ENCODE measurements at places on chromosomes 11 and 22. TPM values are rescaled to one million over a fixed set of nuclear protein-coding genes. Genes with fewer than 3 reads are reported as not detected.

GRCh38 chr11:11095831-11096723, 238.2 kb upstream of the ZBED5 start:
- no peaks in the 10 kb centered on the region for H3K36me3 ChIP-seq
- H3K4me1 ChIP-seq, result no peaks in the 10 kb centered on the region
- no peak overlapping the region for H3K27ac ChIP-seq
- no peaks in the 10 kb centered on the region for H3K27me3 ChIP-seq
- H3K4me3 ChIP-seq, result no peak overlapping the region
- DNase-seq, result no peak

GRCh38 chr11:84420271-84420670, 1134.1 kb upstream of the CCDC90B start:
- H3K36me3 ChIP-seq, result no peaks in the 10 kb centered on the region
- no peak for DNase-seq
- no peak overlapping the region for H3K4me3 ChIP-seq
- H3K4me1 ChIP-seq, result no peaks in the 10 kb centered on the region

GRCh38 chr11:128195756-128196155, 391.6 kb downstream of the ETS1 start:
- H3K4me3 ChIP-seq, result no peak overlapping the region
- peaks cover 7% of the 10 kb centered on the region for H3K27me3 ChIP-seq
- no peak for DNase-seq
- no peaks in the 10 kb centered on the region for H3K36me3 ChIP-seq

DNA sequence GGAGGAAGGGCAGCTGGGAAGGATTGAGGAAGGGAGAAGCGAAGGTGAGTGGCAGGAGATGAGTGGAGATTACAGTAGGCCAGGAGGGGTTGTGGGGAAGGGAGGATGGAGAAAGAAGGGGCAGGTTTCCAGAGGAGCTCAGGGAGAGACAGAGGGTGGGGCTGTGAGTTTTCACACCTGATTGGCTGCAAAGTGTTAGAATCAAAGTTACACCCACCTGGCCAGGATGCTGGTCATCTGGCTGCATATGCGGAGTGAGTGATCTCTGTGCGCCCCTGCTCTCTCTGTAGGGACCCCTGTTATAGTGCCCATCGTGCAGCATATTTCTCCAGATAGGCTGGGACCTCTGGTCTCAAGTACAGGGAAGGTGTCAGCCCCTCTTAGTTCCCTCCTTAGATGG, 18.3 kb downstream of the AMPD3 start:
- H3K4me1 ChIP-seq, result no peaks in the 10 kb centered on the region
- no peak overlapping the region for H3K4me3 ChIP-seq
- peaks cover 2% of the 10 kb centered on the region for H3K36me3 ChIP-seq
- DNase-seq, result no peak
- no peaks in the 10 kb centered on the region for H3K27me3 ChIP-seq
- H3K27ac ChIP-seq, result no peak overlapping the region

DNA sequence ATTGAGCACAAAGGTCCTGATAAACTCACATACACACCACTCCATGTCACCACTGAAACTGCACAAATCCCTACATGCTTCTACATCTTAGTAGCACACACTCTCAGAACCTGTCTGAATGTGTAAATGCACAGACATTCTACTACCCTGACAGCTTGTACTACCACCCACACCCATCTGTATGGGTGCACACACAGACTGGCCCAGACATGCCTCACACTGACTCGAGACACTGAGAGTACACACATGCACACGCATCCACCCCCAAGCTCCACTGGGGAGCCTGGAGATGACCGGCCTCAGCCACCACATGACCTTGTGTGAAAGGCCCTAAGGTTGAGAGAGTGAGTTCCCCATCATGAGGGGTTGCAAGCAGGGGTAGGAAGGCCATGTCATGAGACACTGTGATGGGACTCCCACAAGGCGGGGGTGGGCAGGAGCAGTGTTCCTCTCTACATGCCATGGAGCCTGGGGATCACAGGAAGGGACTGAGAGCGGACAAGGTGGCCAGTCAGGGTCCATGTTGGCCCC, 28.1 kb downstream of the ARAP1 start:
- H3K27me3 ChIP-seq, result no peaks in the 10 kb centered on the region
- H3K4me1 ChIP-seq, result peaks cover 40% of the 10 kb centered on the region
- peaks cover 2% of the 10 kb centered on the region for H3K36me3 ChIP-seq
- DNase-seq, result no peak
- H3K27ac ChIP-seq, result 0 out of 2 replicates have a peak overlapping the region, but pooled peaks have one; percentile 2

GRCh38 chr11:11584530-11584810, 37.3 kb downstream of the GALNT18 start:
- no peaks in the 10 kb centered on the region for H3K36me3 ChIP-seq
- H3K4me1 ChIP-seq, result peaks cover 4% of the 10 kb centered on the region
- H3K4me3 ChIP-seq, result no peak overlapping the region
- H3K27me3 ChIP-seq, result no peaks in the 10 kb centered on the region

DNA sequence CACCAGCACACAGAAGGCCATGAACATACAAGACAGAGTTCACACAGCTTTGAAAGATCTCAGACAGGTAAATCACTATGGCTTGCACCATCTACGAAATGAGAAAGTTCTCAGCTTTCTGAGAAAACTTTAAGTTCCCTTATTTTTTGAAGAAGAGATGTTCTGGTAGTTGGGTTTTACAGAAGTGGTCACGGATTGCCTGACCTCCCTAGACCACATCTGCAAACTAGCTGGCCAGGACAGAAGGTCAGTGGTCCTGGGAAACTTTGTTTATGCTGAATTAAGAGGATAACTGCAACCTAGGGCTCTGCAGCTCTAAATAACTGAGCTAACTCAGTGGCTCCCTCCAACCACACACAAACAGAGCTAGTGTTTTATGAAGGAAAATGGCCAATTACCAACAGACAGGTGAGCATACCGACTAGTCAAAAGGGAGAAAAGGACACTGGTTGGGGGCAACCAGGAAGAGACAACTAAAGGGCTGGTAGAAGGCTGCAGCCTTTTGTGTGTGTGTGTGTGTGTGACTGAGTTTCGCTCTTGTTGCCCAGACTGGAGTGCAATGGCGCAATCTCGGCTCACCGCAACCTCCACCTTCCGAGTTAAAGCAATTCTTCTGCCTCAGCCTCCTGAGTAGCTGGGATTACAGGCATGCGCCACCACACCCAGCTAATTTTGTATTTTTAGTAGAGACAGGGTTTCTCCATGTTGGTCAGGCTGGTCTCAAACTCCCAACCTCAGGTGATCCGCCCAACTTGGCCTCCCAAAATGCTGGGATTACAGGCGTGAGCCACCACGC, 8.5 kb upstream of the SCN2B start:
- DNase-seq, result no peak
- no peak overlapping the region for H3K4me3 ChIP-seq
- H3K27me3 ChIP-seq, result no peaks in the 10 kb centered on the region
- H3K27ac ChIP-seq, result no peak overlapping the region
- no peaks in the 10 kb centered on the region for H3K36me3 ChIP-seq

GRCh38 chr11:45927332-45927683, 4.9 kb downstream of the LARGE2 start:
- peaks cover 26% of the 10 kb centered on the region for H3K4me1 ChIP-seq
- 0 out of 2 replicates have a peak, but pooled peaks cover 3% of the 10 kb centered on the region for H3K36me3 ChIP-seq
- H3K27ac ChIP-seq, result no peak overlapping the region
- H3K4me3 ChIP-seq, result no peak overlapping the region
- no peak for DNase-seq
- H3K27me3 ChIP-seq, result peaks cover 4% of the 10 kb centered on the region

- H3K27me3 ChIP-seq, result no peaks in the 10 kb centered on the region
- no peaks in the 10 kb centered on the region for H3K4me1 ChIP-seq
- H3K27ac ChIP-seq, result no peak overlapping the region
- no peak overlapping the region for H3K4me3 ChIP-seq
These were observed 44.8 kb downstream of the SPECC1L start for GRCh38 chr22:24315367-24315966.

DNA sequence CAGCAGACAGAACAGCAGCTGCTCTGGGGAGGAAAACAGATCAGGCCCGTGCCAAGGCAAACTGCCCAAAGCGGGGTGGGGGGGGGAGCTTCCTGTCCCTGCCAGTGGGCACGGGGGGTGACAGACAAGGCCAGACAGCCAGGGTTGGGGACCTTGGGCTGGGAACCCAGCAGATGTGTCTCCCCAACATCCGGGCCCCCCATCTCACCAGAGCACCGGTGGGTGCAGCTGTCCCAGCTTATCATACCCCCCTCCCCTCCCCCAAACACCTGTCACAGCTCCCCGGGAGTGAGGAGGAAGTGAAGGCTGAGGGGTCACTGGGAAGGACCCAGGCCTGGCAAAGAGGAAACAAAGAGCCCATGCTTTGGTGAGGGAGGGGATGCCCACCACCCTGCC, 1.3 kb downstream of the PPP1R14B start:
- H3K4me1 ChIP-seq, result peaks cover 12% of the 10 kb centered on the region
- H3K27me3 ChIP-seq, result no peaks in the 10 kb centered on the region
- H3K4me3 ChIP-seq, result peak overlapping the region; percentile 91
- H3K27ac ChIP-seq, result peak overlapping the region; percentile 90
- no peak for DNase-seq
- no peaks in the 10 kb centered on the region for H3K36me3 ChIP-seq

DNA sequence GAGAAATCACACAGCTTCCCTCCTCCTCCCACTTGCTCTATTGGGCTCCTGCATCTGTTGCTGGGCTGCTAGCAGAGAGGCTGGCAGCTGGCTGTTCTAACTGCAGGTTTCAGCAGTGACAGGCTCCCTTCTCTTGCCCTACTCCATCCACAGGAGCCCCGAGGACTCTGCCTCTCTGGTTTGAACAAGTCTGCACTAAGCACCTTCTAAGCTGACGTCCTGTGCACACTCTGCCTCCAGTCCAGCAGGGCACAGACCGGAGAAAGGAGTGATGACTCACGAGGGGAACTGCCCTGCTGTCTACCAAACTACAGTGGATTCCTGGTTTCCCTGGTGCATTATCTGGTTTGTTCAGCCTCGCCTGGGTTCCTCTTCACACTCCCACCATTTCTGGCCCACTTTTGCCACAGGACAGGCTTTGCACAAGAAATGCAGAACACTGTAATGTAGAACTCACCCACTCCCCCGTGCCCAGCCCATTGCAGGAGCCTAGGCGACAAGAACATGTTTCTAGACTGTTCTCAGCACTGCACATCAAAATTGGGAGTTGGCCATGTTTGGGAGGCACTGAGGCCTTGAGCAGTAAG, 26.0 kb downstream of the IL10RA start:
- H3K27ac ChIP-seq, result peak overlapping the region; percentile 78
- H3K27me3 ChIP-seq, result no peaks in the 10 kb centered on the region
- no peaks in the 10 kb centered on the region for H3K36me3 ChIP-seq
- no peak for DNase-seq

DNA sequence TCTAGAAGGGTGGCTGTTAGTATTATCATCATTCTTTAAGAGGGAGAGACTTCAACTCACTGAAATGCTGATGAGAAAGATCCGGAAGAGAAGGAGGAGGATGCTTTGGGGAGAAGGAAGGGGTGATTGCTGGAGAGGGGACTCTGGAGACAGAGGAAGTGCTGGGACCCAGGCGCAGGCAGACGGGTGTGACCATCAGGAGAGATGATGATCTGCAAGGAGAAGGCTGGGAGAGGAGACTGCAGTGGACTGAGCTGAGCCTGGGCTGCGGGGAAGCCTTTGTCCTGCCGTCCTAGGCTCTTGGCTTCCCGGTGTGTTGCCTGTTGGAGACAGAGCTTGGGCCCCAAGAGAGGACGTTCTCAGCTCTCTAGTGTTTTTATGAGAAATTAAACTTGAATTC, 22.6 kb downstream of the RASD2 start:
- H3K27me3 ChIP-seq, result peaks cover 4% of the 10 kb centered on the region
- no peak overlapping the region for H3K4me3 ChIP-seq

GRCh38 chr11:79678780-79679452, 238.1 kb upstream of the TENM4 start:
- H3K27me3 ChIP-seq, result no peaks in the 10 kb centered on the region
- no peaks in the 10 kb centered on the region for H3K4me1 ChIP-seq
- H3K36me3 ChIP-seq, result no peaks in the 10 kb centered on the region
- no peak overlapping the region for H3K4me3 ChIP-seq
- no peak for DNase-seq

DNA sequence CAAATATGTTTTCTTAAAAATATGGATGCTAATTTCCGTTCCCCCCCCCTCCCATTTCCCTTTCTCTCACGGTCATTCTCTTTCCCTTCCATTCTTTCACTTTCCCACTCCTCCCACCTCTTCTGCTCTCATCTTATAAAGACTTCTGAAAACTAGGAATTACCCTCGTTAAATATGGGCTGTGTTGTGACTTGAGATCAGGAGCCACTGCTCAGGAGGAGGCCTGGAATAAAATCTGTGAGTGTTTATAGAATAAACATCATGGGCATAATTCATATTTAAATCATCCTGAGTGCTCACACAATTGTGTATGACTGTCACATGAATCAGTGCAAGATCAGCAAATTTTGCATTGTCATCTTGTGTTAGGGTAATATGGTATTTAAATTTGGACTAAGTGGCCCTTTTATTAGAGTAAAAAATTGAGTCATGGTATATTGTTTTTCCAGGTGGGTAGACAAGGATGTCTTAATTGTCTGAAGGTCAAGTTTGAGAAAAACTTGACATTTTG, 208.0 kb downstream of the DDX10 start:
- H3K4me3 ChIP-seq, result no peak overlapping the region
- DNase-seq, result no peak
- H3K36me3 ChIP-seq, result no peaks in the 10 kb centered on the region
- no peak overlapping the region for H3K27ac ChIP-seq
- no peaks in the 10 kb centered on the region for H3K27me3 ChIP-seq

DNA sequence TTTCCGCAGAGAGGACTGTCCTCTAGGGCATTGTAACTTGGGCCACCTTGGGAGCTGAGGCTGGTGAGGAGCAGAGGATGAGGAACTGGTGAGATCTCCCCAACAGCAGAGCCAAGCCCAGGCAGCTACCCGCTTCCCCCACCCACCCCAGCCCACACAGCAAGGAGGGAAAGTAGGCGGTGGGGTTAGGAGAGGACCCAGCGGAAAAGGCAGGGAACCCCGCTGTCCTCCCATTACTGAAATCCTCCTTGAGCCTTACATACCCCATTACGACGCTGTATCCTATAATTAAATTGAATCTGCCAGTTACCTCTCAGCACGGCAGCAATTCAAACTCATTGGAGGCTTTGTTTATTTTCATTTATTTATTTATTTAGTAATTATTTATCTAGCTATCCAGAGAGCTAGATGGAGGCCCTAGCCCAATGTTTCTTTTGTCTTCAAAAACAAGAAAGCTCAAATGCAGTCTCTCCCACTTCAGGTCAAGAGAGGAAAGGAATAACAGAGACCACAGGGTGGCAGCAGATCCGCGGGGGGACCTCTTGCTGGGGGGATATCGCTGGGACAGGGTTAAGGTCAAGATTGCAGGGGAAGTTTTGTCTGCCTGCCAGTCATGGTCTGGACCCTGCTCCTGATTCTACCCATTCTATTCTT, 218.0 kb downstream of the ST3GAL4 start:
- DNase-seq, result no peak
- H3K4me1 ChIP-seq, result no peaks in the 10 kb centered on the region
- no peak overlapping the region for H3K27ac ChIP-seq
- H3K27me3 ChIP-seq, result peaks cover 9% of the 10 kb centered on the region
- H3K36me3 ChIP-seq, result no peaks in the 10 kb centered on the region
- no peak overlapping the region for H3K4me3 ChIP-seq

- no peak overlapping the region for H3K4me3 ChIP-seq
- H3K4me1 ChIP-seq, result no peaks in the 10 kb centered on the region
These were observed 54.6 kb downstream of the CHRDL2 start for GRCh38 chr11:74676596-74676995.

The FUT4 gene
- polyA plus RNA-seq, result 1.6 TPM

The OSBPL5 gene
- not detected for polyA plus RNA-seq

The CRYBA4 gene
- polyA plus RNA-seq, result not detected

The FDXACB1 gene
- polyA plus RNA-seq, result 12.0 TPM

The FAM118A gene
- 30.2 TPM for polyA plus RNA-seq

The SLC16A8 gene
- polyA plus RNA-seq, result not detected

The SAA4 gene
- not detected for polyA plus RNA-seq

The ARHGEF17 gene
- polyA plus RNA-seq, result 0.20 TPM

The SLC22A8 gene
- not detected for polyA plus RNA-seq

The GNAZ gene
- 0.19 TPM for polyA plus RNA-seq

The KCNK4 gene
- polyA plus RNA-seq, result not detected

The C22orf23 gene
- not detected for polyA plus RNA-seq

The PANX3 gene
- polyA plus RNA-seq, result not detected

The MUC15 gene
- polyA plus RNA-seq, result not detected

The GRIA4 gene
- polyA plus RNA-seq, result not detected

The MGAT3 gene
- polyA plus RNA-seq, result 6.8 TPM
